ENCODE measurements at places on chromosomes 3 and 15. TPM values are rescaled to one million over a fixed set of nuclear protein-coding genes. Genes with fewer than 3 reads are reported as not detected.

EEF1AKMT4 gene
- total RNA-seq = 9.7 TPM

TLR9 gene
- not detected for total RNA-seq

ETV5 gene
- 52.6 TPM for total RNA-seq

SAXO2 gene
- not detected for total RNA-seq

ZNF502 gene
- total RNA-seq = 0.15 TPM

LIPH gene
- 1.4 TPM for total RNA-seq

CNTN3 gene
- total RNA-seq = not detected

SERPINI2 gene
- total RNA-seq = not detected

RPLP1 gene
- total RNA-seq = 39.1 TPM

MUC13 gene
- not detected for total RNA-seq

Data from M059J (cell line).